ENCODE measurements at places on chromosomes 12 and 14. TPM values are rescaled to one million over a fixed set of nuclear protein-coding genes. Genes with fewer than 3 reads are reported as not detected.
A peak's percentile ranks its signal among the peaks of the same experiment; 100 is the strongest.

- DNase-seq = peak; percentile 83
These were observed 6.5 kb downstream of the PDE3A start for GRCh38 chr12:20374795-20375194.

DNA sequence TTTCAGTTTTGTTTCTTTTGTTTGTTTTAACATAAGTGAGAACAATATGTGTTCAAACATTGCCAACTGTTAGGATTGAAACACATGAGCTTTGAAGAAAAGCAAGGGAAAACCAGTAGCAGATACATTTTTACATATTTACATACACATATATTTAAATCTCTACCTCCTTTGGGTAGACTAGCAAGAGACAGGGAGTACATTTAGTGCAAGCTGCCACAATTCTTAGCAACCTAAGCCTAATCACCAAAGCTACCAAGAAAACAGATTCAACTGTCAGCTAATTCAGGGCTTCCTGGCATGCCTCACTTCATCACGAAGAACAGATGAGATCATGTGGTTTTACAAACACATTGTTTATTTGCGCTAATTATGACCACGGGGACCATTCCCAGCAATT lies 143.1 kb downstream of the PRIMA1 start:
- DNase-seq = no peak

NTS gene
- 91.2 TPM for total RNA-seq

AMDHD1 gene
- 1.1 TPM for total RNA-seq

GSC gene
- total RNA-seq = not detected

RD3L gene
- total RNA-seq = not detected

GRCh38 chr12:66647034-66647691 lies 31.7 kb downstream of the GRIP1 start:
- DNase-seq = peak; percentile 3

TAS2R50 gene
- total RNA-seq = 1.3 TPM

DNA sequence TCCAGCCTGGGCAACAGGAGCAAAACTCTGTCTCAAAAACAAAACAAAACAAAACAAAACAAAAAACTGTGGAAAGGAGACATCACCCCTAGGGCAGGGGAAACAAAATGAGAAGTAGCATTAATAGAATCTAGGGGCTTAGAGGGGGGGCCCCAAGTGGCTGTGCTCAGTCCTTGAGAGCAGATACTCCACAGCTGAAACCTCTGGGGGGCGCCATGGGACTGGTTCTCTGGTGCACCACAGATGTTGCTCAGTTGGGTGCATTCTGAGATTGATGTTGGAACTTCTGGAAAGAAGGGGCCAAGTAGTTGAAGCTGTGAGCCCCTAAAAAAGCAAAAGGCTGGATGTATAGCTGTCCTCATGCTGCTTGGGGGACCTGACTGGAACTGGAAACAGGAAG lies 11.8 kb upstream of the SYNE2 start:
- DNase-seq = no peak

- DNase-seq = no peak
These were observed 170.9 kb downstream of the PPM1H start for GRCh38 chr12:62763861-62764645.

GRCh38 chr12:86669010-86669409 lies 412.8 kb upstream of the MGAT4C start:
- DNase-seq = no peak

PMCH gene
- total RNA-seq = not detected

DNA sequence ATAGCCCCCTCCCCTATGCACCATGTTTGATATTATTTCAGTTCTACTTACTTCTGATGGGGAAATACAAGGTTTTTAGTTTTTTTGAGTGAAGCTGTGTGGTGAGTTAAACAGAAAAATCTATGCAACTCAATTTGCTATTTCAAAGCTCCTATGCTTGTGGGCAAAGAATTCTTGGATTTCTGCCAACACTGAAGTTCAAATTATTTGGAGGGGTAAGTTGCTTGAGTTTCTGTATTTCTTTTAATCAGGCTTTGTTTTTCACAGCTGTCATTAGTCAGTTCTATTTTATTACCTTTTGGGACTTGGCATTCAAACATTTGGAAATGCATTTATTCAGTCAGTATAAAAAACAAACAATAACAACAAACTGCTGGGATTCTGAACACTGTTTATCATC lies 407.5 kb upstream of the MGAT4C start:
- no peak for DNase-seq

GALNT6 gene
- total RNA-seq = 1.3 TPM

DNA sequence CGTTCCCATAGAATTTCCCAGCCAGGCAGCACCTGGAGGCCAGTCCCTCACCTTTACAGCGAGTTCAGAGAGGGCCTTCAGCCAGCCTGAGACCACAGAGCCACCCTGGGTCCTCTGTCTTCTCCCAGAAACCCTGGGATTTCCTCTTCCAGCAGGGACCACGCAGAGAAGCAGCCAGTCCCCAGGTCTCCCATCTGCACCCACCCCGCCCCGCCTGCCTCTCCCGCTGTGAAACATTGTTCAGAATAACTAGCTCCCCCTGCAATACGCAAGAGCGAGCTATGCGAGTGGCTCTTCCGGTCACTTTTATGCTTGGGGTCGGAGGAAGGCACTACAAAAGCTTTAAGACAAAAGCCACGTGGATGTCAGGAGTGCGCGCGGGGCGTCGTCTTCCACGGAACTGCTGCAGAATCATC lies 77.8 kb downstream of the SERPINA3 start:
- DNase-seq = no peak

DNA sequence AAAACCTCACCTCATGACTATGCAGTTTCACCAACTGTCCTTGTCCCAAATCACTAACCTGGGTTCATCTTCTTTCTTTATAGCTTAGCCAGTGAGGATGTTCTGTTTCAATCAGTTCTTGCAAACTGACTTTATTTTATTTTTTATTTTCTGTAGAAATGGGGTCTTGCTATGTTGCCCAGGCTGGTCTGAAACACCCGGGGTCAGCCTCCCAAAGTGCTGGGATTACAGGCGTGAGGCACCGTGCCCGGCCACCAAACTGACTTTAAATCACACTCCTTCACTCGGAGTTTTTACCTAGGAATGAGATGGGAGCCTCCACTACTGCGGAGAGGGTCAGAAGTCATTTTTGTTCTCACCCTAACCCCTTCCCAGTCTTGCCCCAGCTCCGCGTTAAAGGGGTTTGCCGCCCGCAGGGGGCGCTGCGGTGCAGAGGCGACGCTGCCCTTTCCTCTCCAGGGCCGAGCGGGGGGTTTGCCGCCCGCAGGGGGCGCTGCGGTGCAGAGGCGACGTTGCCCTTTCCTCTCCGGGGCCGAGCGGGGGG lies 7.0 kb upstream of the B4GALNT3 start:
- no peak for DNase-seq

- DNase-seq = no peak
These were observed 105.4 kb downstream of the APAF1 start for GRCh38 chr12:98750511-98750910.

GRCh38 chr14:42140001-42140400 lies 533.3 kb downstream of the LRFN5 start:
- no peak for DNase-seq

DNA sequence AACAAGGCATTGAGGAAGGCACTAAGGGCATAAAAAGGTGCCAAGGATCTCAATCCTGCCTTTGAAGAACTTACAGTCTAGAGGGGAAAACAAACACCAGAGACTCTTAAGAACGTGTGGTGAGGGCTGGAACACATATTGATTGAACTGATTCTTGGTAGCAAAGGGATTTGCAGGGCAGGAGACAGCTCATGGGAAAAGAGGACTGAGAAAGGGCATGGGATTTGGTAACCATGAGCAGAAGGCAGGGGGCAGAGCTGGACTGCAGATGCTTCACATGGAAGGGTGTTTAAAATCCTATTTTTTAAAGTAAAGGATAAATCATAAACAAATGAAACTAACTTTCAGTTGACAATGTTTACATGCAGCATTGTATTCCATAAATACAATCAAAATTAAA lies 203.1 kb downstream of the ITPR2 start:
- DNase-seq = no peak

REM2 gene
- not detected for total RNA-seq

DNA sequence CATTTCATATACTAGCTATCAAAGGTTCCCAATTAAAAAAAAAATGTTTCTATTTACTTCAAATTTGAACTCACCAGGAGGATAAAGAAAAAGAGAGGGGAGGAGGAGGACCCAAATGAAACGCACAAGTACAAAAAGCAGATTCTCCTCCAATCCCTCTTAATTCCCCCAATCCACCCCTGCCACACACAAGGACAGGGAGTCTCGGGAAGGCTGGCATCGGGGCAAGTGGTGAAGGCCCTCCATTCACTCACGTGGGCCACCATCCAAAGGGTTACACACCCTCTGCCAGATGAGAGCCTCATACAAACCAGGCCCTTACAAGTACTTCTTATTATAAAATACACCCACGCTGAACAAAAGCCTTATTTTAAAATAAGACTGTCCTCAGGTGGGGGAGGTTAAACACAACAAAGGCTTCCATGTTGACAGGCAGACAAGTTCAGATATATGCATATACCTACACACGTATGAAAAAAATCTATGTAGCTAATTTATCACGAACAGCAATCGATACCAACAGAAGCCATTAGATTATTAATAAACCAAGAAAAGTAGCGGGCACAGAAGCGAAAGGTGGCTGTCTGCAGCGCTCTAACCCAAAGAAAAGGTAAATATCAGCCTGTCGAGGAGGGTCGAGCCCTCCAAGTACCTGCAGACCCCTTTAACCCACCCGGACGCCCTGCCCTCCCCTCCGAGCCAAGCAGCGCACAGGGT lies 1.5 kb downstream of the ATP2B1 start:
- DNase-seq = peak; percentile 21

DNA sequence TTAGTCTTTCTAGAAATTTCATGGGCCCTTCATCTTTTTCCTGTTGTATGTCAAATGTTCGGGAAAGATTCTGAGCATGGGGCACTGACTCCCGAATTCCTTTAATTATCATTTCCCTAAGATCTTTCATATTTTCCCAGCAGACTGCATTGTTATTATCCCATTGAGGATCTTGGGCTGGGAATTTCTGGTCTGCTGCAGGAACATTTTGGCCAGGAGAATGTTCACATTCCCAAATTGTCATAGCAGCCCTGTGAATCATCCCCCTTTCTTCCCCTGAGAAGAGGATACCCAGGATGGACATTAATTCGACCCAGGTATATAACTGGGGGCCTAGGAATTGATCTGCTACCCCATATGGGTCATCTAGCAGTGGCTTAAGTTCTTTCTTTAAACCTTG lies 112.5 kb downstream of the RIN3 start:
- DNase-seq = no peak

All from SK-MEL-5 (cell line).